ENCODE measurements at places on chromosomes 16 and 17.
A peak's percentile ranks its signal among the peaks of the same experiment; 100 is the strongest.

DNA sequence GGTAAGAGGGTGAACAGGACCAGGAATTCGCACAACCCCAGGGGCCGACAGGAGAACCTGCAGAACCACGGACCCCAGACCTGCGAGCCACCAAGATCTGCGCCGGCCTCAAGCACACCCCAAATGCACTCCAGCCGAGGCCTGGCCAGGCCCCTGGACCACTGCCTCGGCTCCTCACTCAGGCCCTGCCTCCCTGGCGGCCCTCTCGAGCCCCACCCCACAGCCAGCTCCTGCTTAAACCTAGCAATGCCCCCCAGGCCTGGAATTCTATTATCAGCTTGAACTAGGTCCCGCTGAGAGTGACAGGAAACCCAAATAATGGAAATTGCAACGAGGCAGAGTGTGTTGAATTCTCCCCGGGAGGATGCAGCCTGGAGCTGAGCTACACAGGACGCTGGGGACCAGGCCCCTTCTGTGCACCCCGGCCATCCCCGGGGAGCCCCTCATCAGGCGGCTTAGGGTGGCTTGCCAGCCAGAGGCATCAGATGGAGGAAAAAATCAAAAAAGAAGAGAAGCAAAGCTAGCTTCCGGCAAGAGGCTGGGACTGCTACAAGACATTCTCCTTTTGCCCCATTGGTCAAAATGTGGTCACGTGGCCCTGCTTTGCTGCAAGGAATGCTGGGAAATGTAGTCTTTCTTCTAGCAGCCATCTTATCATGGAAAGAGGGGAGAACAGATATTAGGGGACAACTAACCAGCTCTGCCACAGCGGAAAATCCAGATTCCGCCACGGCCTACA, 2.4 kb upstream of the ENPP7 start:
- DNase-seq, result peak; percentile 93

GRCh38 chr17:63880706-63881105, 1.0 kb downstream of the GH2 start:
- DNase-seq, result no peak

DNA sequence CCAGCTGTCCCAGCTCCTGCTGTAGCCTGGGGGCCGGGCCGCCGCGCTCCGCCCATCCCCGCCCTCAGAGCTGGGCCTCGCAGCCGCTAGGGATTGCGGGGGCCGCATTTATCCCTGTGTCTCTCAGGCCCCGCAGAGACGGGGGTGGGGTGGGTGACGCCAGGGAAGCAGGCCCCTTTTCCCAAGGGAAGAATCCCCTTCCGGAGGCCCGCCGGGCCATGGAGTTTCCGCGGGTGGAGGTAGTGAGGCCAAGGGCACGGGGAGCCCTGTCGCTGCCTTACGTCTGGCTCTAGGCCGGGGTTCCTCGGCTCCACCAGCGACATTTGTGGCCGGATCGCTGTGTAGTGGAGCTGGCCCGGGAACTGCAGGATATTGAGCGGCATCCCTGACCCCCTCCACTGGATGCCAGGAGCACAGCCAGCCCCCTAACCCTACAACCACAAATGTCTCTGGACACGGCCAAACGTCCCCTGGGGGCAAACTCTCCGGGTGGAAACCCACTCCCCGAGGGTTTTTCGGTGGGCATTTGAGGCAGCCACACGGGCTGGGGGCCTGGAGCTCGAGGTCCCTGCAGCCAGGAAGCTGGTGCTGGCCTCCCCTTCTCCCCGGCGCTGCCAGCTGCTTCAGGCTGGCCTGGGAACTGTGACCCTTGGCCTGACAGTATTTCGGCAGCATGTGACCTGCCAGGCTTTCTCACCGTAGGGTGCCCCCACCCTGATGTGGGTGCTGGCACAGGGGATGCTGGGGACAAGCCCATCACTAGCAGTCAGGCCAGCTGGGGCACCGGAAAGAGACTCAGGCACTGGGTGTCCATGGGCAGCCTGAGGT, 12.0 kb upstream of the CD300A start:
- no peak for DNase-seq

DNA sequence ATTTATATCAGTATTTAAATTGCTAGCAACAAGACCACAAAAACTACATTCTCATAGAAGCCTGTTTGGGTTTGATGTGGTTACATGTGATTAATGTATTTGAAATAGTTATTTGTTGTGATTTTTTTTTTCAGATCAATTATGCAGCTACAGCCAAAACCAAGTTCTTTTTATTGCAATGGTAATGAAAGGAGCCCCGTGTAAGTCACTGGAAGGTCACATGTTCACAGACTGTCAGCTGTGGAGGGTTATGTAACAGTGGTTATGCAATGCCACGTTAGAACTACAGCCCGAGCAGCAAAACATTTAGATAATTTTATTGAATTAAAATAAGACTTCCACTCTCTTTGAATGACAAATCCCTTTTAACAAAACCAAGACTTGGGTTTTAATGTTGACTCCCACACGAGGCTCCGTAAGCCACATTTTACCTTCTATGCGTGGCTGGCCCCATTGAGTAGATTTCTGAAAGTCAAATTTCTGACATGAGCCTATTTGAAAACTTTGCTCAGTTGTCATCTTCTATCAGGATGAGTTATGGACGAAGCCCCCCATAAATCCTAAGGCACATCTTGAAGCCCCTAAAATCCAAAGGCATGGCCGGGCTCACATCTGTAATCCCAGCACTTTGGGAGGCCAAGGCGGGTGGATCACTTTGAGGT, 41.8 kb upstream of the SEC14L1 start:
- DNase-seq, result no peak

DNA sequence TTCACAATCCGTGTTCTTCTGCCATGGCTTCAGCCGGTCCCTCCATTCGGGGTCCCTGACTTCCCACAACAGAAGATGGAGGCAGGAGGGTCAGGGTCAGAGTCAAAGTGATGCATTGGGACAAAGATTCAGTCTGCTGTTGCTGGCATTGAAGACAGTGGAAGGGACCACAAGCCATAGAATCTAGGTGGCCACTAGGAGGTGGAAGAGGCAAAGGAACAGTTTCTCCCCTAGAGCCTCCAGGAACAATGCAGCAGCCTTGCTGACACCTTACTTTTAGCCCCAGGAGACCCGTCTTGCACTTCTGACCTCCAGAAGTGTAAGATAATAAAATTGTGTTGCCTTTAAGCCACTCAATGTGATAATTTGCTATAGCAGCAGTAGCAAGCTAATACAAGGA, 55.9 kb downstream of the MFSD11 start:
- DNase-seq, result no peak

DNA sequence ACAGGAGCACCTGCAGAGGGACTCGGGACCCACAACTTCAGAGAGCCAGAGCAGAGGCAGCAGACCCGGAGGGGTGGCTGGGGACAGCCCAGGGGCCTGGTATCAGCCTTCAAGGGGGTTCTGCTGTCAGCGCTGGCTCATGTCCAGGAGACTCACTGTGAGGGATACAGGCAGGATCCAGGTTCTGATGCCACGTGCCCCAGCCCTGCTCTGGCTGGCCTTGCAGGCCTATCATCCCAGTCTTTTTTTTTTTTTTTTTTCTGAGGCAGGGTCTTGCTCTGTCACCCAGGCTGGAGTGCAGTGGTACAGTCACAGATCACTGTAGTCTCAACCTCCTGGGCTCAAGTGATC, 9.0 kb upstream of the MTSS2 start:
- DNase-seq, result no peak

DNA sequence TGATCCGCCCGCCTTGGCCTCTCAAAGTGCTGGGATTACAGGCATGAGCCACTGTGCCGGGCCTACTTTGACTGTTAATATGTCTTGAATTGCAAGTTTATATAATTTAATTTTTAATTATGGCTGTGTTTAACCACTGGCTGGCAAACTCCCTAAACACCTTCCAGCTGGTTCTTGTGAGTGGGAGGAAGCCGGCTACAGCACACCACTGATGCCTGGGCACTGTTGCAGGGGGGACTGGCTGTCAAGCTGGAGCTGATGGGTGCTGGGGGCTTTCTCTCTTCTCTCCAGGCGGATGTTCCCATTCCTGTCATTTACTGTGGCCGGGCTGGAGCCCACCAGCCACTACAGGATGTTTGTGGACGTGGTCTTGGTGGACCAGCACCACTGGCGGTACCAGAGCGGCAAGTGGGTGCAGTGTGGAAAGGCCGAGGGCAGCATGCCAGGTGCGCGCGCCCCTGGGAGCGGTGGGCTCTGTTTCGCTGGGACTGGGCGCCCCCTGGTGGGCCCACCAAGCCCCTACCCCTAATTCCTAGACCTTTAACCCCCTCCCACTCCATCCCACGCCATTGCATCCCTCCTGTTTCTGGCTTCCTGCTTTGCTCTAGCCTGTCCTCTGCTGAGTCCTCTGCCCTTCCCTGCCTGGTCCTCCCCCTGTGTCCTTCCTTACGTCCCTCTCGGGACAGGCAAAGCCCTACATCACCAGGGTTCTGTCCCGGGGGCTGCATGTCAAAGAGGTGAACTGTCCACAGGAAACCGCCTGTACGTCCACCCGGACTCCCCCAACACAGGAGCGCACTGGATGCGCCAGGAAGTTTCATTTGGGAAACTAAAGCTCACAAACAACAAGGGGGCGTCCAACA, 9.5 kb downstream of the TBX21 start:
- no peak for DNase-seq

GRCh38 chr17:49834118-49834743, 13.6 kb downstream of the TAC4 start:
- DNase-seq, result no peak

DNA sequence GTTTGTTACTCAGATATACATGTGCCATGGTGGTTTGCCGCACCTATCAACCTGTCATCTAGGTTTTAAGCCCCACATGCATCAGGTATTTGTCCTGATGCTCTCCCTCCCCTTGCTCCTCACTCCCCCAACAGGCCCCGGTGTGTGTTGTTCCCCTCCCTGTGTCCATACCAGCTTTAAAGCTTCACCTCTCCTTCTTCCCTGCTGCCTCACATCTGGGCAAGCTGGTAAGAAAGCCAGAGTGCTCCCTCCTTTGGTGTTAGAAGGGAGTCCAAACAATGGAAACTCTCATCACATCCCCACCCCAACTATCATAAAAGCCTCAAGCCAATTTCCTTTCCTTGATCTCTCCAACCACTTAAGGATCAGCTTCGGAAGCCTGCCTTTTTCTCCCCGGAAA, 1115.6 kb upstream of the GOT2 start:
- DNase-seq, result no peak

DNA sequence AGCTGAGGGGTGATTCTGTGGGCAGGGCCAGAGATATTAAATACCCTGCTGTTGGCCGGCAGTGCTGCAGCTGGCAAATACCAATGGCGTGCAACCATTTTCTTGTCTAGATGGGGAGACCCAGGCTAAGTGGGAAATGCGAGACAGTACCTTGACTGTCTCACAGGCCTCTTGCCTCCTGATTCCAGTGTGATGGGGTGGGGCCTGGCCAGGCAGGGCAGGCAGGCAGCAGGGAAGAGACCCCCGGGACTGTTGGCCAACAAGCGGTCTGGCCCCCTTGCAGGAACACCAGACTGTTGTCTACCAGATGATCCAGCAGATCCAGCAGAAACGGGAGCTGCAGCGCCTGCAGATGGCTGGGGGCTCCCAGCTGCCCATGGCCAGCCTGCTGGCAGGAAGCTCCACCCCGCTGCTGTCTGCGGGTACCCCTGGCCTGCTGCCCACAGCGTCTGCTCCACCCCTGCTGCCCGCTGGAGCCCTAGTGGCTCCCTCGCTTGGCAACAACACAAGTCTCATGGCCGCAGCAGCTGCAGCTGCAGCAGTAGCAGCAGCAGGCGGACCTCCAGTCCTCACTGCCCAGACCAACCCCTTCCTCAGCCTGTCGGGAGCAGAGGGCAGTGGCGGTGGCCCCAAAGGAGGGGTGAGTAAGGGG, 5.7 kb upstream of the CISD3 start:
- DNase-seq, result no peak

Measured in urothelium cell line (cell line).